HT-29 (cell line): ENCODE measurements at places on chromosomes 6 and 20.

DNA sequence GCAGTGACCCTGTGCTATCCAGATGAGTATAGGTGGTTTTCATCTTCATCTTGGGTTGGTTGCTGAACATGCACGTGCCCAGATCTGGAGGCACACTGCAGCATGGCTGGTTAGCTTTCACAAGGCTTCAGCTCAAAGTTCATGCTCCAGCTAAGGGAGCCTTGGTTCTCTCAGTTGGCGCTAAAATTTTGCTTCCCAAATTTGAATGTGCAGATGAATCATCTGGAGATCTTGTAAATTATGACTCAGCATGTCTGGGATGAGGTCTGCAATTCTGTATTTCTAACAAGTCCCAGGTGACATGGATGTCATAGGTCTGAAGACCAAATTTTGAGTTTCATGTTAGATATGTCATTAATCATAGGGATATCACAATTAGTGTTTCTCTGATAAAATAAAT is 230.8 kb downstream of the FOXA2 start:
- DNase-seq = no peak

DNA sequence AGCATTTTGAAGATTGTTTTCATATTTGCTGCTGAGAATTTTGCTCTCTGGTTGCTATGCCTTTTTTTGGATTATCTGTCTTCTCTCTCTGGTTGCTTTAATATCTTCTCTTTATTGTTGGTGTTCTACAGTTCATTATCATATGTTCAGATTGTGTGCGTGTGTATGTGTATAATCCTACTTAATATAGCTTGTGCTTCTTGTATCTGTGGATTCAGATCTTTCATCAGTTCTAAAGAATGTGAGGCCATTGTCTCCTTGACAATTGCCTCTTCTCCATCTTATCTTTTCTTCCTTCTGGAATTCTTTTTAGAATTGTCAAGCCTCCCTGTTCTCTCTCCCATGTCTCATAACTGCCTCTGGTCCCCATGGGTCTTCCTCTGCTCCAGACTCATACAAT is 195.4 kb downstream of the CDC5L start:
- no peak for DNase-seq

DNA sequence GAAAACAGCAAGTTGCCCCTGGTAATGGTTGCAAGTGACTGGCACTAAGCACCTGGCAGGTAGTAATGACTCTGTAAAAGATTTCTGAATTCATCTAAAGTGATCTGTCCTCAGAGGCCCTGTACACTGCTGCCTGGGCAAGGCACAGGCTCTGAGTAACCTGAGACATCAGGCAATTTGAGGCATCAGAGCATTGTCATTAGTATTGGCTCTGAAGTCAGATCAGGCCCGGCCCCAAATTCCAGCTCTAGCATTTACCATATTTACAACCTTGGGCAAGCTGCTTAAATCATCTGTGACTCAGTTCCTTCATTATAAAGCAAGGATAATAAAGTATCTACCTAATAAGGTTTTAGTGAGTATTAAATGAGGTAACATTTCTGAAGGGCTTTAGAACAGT is 17.3 kb upstream of the TENT5A start:
- DNase-seq = no peak

DNA sequence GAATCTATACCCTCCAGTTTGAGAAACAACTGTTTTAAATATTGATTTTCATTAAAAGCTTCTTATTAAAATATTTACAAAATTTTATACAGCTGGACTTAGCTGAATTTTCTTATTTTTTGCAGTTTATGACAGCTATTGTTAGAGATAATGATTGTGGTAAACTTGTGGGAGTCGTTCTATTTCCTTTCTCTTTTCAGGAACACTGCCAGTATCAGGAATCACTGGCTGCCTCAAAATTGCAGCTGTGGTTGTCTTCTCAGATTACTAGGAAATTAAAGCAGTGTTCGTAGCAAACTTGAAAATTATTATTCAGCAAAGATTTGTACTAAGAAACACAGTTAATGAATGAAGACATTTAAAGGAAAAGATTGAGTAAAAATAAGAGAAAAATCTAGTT is 311.0 kb downstream of the CENPW start:
- no peak for DNase-seq

GRCh38 chr6:32922083-32922482 is 18.7 kb downstream of the HLA-DMB start:
- no peak for DNase-seq

DNA sequence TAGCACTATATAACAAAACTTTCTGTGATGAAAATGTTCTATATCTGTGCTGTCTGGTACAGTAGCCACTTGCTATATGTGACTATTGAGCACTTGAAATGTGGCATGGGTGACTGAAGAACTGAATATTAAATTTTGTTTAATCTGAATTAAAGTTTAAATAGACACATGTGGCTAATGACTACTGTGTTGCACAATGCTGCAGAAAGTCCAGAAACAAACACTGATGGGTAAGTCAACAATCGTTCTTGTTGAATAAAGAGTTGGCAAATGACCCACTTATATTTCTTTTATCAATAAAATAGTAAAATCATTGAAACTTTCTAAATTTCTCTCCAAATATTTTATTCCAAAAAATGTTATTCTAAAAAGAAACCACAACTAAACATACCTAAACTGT is 81.8 kb downstream of the PROKR2 start:
- DNase-seq = no peak

GRCh38 chr6:36751091-36751490 is 53.5 kb downstream of the RAB44 start:
- no peak for DNase-seq
